ENCODE measurements at places on chromosomes 7 and 10.

DNA sequence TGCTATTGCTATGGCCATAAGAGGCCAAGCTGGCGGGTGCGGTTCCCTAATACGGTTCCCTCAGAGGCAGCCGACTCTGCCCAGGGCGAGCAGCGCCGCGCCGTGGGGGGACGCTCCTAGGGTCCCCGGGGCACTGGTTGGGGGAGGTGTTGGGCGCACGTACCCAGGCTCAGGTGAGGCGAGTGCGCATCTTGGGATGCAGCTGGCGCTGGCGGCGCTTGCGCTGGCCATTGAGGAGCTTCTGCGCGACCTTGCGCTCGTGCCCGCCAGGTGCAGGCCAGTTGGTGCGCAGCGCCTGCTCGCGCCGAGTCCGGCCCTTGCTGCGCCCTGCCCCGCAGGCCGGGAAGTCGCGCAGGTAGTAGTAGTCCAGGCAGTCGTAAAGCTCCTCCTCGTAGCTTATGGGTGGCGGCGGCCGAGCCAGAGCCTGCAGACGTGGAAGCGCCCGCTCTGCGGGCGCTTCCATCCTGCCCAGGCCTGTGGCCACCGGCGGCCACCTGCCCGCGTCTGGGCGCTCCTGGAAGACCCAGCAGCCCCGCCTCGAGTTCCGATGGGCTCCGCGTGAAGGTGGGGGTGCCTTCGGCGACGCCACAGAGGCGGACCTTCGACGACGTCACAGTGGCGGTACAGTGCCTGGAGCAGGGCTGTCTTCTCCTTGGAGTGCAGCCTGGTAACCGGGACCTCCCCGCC is at the start of gene NUPR2:
TSS of gene NUPR2 (minus strand) at position 566 of the 687 bp plus-strand sequence. CDS start at position 463, 103 bp downstream.
- H3K36me3 ChIP-seq: no peaks in the 10 kb centered on the region
- DNase-seq: no peak
- H3K27me3 ChIP-seq: no peaks in the 10 kb centered on the region
- H3K4me3 ChIP-seq: no peak within 1 kb of the TSS
- no peak within 1 kb of the TSS for H3K27ac ChIP-seq

- H3K27me3 ChIP-seq: no peaks in the 10 kb centered on the region
- H3K27ac ChIP-seq: no peak overlapping the region
- no peak overlapping the region for H3K4me3 ChIP-seq
Measured at GRCh38 chr7:24729365-24730017, 27.8 kb downstream of the GSDME start.

DNA sequence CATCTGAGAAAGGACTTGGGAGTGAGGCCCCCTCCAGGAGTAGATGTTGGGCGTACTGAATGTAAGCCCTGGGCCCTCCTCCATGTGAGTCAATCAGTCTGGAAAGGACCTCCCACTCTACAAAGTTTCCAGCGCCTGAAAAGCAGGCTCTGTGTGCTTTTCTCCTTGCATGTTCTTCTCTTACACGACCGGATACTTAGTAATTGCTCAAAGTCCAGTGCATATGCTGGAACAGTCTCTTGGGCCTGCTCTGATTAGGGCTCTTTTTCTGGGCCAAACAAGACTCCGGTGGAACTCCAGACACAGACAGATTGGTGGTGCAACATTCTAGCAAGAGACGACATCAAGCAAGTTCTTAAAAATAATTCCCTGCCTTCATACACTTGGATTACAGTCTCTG is 38.3 kb upstream of the RAPGEF5 start:
- no peak for DNase-seq
- no peaks in the 10 kb centered on the region for H3K4me1 ChIP-seq
- H3K4me3 ChIP-seq: no peak overlapping the region
- no peaks in the 10 kb centered on the region for H3K27me3 ChIP-seq
- no peak overlapping the region for H3K27ac ChIP-seq

DNA sequence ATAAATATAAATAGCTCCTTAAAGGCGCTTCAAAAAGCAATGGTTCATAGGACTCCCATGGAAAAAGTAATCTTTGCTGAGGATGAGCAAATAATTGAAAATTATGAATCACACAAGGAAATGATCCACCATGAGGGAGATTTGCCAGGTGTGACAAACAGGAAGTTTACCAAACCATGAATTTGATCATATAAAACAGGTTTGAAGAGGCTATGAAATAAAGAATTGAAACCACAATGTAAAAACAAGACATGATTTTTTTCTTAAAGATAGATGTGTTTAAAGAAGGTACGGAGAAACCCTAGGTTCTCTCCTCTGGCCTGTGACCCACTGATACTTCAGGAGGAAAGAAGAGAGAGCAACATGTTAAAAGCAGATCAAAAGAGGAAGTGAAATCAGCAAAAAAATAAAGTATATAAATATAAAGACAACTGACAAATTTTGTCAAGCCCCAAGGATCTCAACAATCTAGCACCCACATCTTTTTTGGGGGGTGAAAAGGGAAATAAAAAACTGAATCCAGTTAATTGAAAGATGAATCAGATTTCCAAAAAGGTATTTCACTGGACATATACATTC is 111.3 kb upstream of the ASAH2 start:
- no peak for DNase-seq
- H3K36me3 ChIP-seq: no peaks in the 10 kb centered on the region
- no peaks in the 10 kb centered on the region for H3K27me3 ChIP-seq
- H3K27ac ChIP-seq: no peak overlapping the region
- no peak overlapping the region for H3K4me3 ChIP-seq

DNA sequence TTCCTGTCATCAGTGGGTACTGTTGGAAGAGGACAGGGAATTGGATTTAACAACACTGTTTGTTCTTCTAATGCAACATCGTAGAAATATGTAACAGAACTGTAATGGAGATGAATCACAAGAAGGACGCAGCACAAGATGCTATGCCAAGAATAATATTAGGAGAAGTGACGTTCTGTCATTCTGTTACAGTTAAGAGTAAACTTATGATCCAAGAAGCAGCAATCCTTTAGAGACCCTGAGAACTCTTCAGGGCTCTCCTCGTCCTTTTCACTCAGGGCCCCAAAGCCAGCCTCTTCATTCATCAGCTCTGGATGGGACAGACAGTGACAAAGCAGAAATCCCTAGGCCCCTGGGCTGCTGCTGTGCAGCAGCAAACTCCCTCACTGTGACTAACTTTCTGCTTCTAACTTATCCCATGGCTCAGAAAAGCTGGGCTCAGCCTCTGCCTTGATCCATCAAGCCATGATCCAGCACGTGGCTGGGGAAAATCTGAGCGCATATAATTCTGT is 8.7 kb upstream of the IL6 start:
- H3K4me1 ChIP-seq: no peaks in the 10 kb centered on the region
- no peak overlapping the region for H3K4me3 ChIP-seq
- H3K27me3 ChIP-seq: no peaks in the 10 kb centered on the region
- no peaks in the 10 kb centered on the region for H3K36me3 ChIP-seq
- H3K27ac ChIP-seq: peak overlapping the region; percentile 2
- DNase-seq: no peak

GRCh38 chr10:112246-112645 is 23.0 kb upstream of the ZMYND11 start:
- H3K4me1 ChIP-seq: no peaks in the 10 kb centered on the region
- no peaks in the 10 kb centered on the region for H3K27me3 ChIP-seq
- no peak overlapping the region for H3K27ac ChIP-seq

DNA sequence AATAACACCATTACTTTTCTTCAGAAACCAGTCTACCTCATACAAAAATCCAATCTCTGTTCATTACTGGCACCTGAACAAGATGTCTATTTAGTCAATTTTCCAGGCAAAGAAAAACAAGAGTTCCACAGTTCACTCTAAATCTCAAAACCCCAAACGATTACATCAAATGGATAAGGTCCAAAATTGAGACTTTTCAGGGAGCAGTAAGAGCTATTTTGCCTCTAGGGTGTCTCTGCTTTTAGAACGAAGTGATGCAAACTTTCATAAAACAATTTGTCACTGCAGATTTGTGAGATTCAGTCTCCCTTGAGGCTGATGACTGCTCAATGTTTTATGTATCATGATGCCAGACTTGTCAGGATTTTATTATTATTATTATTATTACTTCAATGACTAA is 937.0 kb upstream of the PHF14 start:
- H3K27ac ChIP-seq: no peak overlapping the region
- no peak overlapping the region for H3K4me3 ChIP-seq
- H3K4me1 ChIP-seq: no peaks in the 10 kb centered on the region
- no peaks in the 10 kb centered on the region for H3K36me3 ChIP-seq

GRCh38 chr7:98206451-98207330 is 4.5 kb upstream of the BHLHA15 start:
- DNase-seq: no peak
- no peak overlapping the region for H3K27ac ChIP-seq
- peaks cover 23% of the 10 kb centered on the region for H3K36me3 ChIP-seq
- no peaks in the 10 kb centered on the region for H3K27me3 ChIP-seq

GRCh38 chr7:155648752-155649339 is 4.4 kb downstream of the RBM33 start:
- H3K27me3 ChIP-seq: no peaks in the 10 kb centered on the region
- H3K27ac ChIP-seq: no peak overlapping the region
- H3K4me1 ChIP-seq: peaks cover 39% of the 10 kb centered on the region
- H3K36me3 ChIP-seq: peaks cover 4% of the 10 kb centered on the region

DNA sequence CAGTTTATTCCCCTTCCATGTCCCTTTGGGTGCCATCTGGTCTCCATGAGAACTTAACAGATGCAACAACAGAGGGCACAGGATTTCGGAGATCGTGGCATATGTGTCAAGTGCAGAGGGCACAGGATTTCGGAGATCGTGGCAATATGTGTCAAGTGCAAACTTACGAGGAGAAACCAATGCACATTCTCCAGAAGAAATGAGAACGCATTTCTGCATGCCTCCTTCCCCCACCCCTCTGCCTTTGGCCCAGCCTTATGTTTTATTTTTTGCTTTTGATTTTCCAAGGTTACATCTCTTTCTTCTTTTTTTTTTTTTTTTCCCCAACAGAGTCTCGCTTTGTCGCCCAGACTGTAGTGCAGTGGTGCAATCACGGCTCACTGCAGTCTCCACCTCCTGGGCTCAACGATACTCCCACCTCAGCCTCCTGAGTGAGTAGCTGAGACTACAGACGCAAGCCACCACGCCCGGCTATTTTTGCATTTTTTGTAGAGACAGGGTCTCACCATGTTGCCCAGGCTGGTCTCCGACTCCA is 586 bp upstream of the ANKRD26 start:
- no peaks in the 10 kb centered on the region for H3K36me3 ChIP-seq
- H3K27ac ChIP-seq: peak overlapping the region; percentile 76
- no peaks in the 10 kb centered on the region for H3K27me3 ChIP-seq
- peak; percentile 57 for DNase-seq
- H3K4me3 ChIP-seq: peak overlapping the region; percentile 77
- peaks cover 30% of the 10 kb centered on the region for H3K4me1 ChIP-seq

DNA sequence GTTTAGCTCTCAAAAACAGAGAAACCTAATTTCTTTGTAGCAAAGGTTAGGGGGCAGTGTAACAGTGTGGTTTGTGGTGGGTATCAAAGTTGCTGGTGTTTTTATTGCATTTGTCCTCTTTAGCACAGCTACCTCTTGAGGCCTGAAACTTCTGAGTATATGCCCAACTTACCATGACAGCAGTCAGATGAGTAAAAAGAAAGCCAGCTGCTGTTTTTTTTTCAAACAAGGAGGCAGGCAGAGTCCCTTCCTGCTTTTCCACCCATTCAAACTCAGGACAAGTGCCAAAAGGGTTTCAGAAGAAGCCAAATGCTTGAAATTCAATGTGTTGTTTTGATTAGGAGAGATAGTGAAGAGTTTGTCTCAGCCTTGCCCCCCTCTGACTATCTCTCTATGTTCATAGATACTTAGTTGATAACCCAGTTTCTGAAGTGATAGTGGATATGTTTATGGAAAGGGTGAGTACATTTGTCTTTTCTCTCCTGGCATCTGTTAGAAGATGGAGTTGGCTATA is 23.1 kb downstream of the GBF1 start:
- peaks cover 15% of the 10 kb centered on the region for H3K4me1 ChIP-seq
- no peak overlapping the region for H3K27ac ChIP-seq
- H3K4me3 ChIP-seq: no peak overlapping the region
- no peak for DNase-seq

DNA sequence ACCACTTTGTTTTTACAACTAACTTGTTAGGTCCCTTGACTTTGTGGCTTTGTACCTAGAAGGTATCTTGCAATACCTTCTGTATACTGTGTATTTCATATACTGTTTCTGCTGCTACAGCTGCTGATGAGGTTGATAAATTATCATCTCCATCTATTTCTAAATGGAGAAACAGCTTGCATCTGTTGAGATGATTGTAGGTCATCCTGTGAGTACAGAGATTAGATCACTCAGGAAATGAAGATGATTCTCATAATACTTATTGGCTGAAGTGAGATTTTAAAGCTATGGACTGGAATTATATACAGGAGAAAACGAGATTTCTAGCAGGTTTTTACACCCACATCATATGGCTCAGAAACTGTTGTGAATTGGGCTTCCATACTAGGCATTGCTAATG is 280.5 kb downstream of the KCND2 start:
- H3K27ac ChIP-seq: no peak overlapping the region
- no peak for DNase-seq

GRCh38 chr7:113404245-113404644 is 285.9 kb upstream of the SMIM30 start:
- no peaks in the 10 kb centered on the region for H3K4me1 ChIP-seq
- no peaks in the 10 kb centered on the region for H3K36me3 ChIP-seq
- H3K27ac ChIP-seq: no peak overlapping the region
- H3K27me3 ChIP-seq: no peaks in the 10 kb centered on the region

DNA sequence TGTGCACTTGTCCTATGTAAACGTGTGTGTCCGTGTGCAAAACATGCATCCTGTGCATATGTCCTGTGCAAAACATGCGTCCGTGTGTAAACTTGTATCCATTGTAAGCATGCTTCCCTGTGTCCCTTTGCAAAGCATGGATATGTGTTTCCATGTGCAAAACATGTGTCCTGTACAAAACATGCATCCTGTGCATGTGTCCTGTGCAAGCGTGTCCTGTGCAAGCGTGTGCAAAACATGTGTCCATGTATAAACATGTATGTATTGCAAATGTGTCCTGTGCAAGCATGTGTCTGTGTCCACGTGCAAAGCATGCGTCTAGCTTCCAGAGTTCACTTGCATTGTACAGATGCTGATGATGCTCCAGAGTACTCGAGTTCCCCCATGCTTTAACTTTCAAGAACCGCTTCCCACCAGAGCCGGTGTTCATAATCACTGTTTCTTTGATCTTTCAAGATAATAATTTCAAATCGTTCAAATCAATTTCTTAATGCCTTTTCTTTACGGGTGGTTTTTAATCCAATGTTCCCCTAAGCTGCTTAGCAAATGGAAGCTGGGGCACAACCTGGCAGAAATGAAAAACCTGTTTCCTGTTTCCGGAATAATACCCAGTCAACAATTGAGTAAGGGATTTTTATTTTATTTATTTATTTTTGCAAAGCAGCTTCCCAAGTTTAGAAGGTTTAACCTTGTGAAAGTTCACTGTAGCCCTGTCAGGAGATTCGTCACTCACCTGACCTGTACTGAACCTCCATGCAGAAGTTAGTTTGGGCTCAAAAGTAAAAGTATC is 641 bp upstream of the ASB13 start:
- no peak for DNase-seq
- H3K36me3 ChIP-seq: no peaks in the 10 kb centered on the region
- H3K4me1 ChIP-seq: peaks cover 17% of the 10 kb centered on the region

Measured in CD8-positive, alpha-beta memory T cell (primary cell).